ENCODE measurements at places on chromosomes 6 and 20.

DNA sequence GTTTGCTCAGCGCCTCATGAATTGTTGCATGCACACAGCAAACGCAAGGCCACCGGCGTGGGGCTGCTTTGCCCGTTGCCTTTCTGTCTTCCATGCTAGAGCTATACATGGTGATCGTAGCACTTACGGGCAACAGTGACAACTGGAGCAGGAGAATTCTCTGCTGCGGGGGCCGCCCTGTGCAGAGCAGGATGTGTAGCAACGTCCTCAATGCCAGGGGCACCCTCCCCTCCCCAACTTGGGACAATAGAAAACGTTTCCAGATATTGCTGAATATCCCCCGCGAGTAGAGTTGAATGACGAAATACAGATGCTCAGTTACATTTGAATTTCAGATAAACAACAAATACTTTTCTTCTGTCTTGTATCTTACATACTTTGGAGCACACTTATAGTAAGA lies 198.7 kb downstream of the TFAP2C start:
- DNase-seq: no peak

GRCh38 chr6:22590423-22590822 lies 21.1 kb downstream of the HDGFL1 start:
- no peak for DNase-seq

DNA sequence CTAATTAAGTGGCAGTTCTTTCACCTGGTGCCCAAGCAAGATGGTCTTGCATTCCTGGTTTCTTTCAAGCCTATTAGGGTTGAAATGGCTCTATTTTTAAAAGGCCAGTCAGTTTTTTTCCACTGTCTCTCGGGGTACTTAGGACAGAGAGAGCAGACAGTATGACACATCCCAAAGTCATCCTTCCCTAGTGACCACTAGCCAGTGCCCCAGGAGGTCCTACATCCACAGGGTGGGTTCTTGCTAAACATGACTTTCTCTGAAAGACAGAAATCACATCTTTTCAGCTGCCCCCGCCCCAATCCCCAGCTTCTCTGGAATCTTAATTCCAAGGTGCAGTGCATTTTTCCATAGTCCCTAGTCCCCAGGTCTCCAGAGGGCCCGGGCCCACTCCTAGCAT lies 192.4 kb downstream of the SLC24A3 start:
- DNase-seq: no peak

DNA sequence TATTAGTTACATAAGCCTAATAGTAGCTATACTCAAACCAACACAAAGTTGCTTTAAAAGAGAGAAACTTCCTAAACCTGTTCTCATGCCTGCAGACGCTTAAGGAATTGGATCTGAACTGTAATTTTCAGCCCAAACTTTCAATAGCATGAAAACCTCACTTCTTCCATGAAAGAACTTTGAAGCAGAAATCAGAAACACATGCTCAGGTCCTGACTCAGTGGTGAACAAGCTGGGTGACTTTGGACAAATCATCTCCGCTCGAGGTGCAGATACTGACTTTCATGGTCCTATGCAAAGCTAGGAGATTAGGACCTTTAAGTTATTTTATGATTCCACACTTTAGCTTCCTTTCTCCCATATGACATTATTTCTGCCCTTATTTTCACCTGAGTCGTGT lies 36.5 kb downstream of the NOX3 start:
- no peak for DNase-seq

GRCh38 chr6:111124406-111124805 lies 37.1 kb downstream of the SLC16A10 start:
- no peak for DNase-seq

Data from stimulated activated CD4-positive, alpha-beta T cell treated with anti-CD3 and anti-CD28 coated beads, Interleukin-12 subunit alpha, Interleukin-12 subunit beta, amount 100 ng/mL, for 24 hours (primary cell).